ENCODE measurements at places on chromosomes 16 and 17.

DNA sequence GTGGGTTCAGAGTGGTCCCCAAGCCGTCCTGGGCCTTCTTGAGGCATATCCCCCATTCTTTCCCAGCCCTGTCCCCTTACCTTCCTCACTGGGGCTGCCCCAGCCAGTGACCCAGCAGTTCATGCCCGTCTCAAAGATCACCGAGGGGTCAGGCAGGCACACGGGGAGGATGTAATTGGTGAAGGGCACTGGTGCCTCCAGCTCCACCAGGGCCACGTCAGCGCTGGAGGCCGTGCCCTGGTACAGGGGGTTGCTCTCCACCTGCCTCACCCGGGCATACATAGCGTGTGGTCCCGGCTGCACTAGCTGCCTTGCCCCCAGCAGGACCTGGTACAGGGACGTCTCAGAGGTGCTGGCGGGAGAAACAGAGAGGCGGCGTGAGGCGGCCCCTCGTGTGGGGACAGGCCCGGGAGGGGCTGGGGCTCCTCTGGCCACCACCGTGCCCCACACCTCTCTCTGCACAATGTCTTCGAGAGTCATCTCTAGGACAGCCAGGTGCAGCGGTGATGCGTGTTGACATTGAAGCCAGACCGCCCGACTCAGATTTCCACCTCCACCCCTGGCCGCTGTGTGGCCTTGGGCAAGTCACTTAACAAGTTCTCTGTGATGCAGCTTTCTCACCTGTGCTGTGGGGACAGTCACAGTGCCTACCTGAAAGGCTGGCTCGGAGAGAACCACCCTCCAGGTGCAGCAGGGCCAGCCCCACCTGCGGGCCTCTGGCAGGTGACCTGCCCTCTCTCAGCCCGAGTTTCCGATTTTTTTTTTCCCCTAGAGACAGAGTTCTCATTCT is 5.8 kb downstream of the PRSS27 start:
- no peak for ATAC-seq

DNA sequence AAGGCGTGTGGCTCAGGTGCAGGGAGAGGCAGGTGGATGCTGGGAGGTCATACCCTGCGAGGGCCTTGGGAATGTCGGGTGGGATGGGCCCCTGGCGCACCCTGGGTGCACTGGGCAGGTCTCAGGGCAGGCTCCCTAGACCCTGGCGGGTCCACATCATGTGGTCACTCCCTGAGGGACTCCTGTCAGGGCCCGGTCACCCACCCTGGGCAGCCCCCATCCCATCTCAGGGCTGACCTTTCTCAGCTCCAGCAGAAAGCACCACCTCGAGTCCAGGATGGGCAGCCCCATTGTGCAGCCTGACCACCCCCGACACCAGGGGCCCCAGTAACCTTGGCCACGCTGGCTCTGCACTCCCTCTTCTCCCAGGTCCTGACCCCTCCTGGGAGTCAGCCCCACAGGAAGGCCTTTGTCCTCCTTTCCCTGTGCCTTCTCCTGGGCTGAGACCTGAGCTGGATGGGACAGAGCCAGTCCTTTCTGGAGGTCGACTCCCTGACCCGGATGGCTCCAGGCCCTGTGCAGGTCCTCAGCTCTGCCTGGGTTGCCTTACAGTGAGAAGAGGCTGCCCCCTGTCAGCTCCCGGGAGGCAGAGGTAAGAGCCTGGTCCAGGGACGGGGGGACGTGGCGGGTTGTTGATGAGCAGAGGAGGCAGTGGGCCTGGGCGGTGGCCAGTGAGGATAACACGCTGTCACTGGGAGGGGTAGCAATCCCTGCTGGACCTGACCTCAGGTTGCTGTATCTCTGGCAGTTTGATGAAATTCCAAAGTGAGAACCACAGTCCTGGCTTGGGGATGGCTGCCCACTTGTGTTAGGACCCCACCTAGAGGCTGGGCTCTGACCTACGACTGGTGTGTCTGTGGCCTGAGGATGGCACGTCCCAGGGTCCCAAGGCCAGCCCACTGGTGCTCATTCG is 77.9 kb downstream of the GOSR1 start:
- ATAC-seq: peak; percentile 84

GRCh38 chr16:27638833-27639560 is 89.1 kb downstream of the KATNIP start:
- ATAC-seq: no peak

DNA sequence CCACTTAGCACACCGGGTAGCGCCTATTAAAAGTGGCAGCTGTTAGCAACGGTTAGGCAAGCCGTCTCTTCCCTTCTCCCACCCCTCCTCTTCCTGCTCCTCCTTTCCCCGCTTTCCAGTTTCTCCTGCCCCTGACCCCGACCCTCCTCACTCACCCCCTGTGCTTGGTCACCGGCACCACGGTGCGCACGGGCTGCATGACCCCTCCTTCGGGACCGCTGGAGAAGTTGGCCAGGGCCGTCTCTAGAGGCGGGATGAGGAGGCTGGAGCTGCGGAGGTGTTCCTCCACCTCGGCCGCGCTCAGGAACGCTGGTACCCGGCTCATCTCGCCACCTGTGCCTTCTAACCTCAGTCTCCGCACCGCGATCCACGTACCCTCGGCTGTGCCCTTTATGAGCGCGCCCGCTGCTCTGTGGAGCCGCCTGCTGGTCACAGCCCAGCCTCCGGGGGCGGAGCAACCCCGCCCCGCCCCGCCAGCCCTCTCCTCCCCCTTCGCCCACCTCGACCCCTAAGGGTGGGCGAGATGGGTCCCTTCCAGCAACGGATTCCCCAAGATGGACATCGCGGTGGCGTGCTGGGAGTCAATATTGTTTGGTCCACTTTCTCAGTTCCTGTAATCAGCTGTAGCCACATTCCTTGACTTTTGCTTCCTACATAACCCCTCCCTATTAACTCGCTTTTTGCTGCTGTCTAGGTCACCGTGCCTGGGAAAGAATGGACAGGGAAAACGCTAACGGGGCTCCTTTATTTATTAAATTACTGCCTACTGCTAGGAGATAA is at the start of gene CRYM:
Gene CRYM, minus strand, starts transcription at position 364 of the 780 bp plus-strand sequence. Its CDS starts 39 bp downstream, at position 325.
- ATAC-seq: peak; percentile 99

DNA sequence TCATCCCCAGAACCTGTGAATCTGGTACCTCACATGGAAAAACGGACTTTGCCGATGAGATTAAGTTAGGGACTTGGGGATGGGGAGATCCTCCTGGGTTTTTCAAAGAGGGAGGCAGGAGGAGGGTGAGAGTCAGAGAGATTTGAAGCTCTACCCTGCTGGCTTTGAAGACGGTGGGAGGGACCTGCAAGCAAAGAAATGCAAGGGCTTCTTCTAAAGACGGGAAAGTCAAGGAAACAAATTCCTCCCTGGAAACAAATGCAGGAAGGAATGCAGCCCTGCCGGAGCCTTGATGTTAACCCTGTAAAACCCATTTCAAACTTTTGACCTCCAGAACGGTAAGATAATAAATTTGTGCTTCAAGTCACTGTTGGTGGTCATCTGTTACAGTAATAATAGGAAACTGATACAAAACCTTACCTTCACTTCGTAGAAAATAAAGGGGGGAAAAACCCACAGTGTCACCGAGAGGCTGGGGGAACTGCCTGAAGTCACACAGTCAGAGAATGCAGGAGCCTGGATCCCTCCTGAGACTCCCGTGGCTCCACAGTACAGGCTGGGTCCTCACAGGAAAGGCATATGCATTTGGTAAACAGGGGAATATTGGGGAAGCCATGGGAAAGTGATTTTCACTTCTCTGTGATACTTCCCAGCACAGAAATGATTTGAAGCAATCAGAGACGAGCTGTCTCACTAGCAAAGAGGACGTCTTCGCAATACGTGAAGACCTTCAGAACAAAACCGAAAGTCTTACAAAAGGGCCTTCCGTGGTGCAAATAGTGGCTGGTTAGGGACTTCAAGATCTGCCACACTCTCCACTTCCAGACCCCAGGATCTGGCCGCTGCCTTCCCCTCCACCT is 58.9 kb upstream of the CLEC3A start:
- no peak for ATAC-seq

GRCh38 chr17:51813140-51813783 is 345.3 kb downstream of the CA10 start:
- ATAC-seq: no peak

DNA sequence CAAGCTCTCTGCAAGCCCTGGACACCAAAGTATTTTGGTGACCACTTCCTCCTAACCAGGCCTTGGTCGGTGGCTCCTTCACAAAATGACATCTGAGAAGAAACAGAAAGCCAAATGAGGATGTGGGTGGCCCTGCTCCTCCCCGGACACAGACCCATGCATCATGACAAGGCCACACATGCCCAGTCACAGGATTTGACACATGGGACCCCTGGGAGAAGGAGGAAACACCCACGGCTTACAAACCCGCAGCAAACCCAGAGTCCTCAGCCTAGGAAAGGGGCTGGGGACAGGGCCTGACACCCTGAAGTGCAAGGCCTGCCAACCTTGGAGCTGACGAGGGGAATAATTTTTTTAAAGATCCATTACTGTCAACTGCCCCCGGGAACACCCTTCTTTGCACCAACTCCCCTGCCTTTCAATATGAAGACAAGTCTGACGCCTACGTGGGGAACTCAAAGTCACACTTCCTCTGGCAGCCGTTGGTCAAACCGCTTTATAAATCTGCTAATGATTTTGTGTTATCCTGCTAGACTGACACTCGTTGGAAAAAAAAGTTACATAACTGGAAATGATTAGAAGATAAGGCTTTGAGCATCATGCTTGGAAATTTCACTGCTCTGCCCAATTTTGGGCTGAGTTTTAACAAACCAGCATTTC is 41.3 kb downstream of the GAS7 start:
- no peak for ATAC-seq

- ATAC-seq: no peak
Measured at GRCh38 chr17:76870377-76870714, 2.1 kb downstream of the MGAT5B start.

- ATAC-seq: no peak
Measured at GRCh38 chr17:50608700-50609379, 25.8 kb upstream of the ABCC3 start.

GRCh38 chr16:2121853-2122252 is 13.8 kb downstream of the PKD1 start:
- ATAC-seq: no peak

GRCh38 chr16:2810651-2811050 is 6.4 kb upstream of the PRSS21 start:
- ATAC-seq: no peak

- no peak for ATAC-seq
Measured at GRCh38 chr17:83204230-83204725, 124.9 kb downstream of the METRNL start.

GRCh38 chr16:2739625-2740430 is 12.6 kb upstream of the SRRM2 start:
- no peak for ATAC-seq

DNA sequence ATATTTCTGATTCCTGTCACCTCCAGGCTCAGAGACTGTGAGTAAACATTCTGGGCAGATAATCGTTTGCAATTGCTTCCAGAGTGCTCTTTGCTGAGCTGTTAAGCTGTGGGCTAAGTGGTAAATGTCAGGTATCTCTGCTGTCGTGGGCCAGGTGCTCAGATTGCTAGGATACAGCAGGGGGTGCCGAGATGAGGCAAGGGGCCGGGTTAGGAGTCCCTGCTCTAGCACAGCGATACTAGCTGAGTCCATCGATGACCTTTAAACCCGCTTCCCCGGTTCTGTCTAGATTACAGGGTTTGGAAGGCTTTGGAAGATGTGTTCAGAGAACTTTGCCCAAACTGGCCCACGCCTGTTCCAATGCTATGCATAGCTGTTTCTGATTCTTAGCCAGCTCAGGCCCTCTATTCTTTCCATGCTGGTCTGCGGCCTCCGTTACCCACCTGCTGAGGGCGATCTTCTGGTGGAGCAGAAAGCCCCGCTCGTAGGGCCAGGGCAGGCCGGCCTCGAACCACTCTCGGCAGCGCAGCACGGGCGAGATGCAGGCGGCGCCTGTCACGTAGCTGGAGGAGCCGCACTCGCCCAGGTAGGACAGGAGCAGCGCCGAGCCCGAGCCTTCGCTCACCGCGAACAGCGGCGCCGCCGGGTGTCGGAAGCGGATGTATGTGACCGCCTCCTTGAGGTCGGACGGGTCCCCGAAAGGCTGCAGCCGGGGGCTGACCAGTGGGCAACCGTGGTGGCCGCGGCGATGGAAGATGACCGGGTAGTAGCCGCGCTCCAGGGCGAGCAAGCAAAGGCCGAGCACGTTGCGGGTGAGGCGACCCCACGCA is 979 bp downstream of the ABHD15 start:
- ATAC-seq: no peak

GRCh38 chr17:31573861-31574260 is 182.4 kb downstream of the RAB11FIP4 start:
- no peak for ATAC-seq

GRCh38 chr16:49980166-49980565 is 44.9 kb upstream of the CNEP1R1 start:
- ATAC-seq: no peak

DNA sequence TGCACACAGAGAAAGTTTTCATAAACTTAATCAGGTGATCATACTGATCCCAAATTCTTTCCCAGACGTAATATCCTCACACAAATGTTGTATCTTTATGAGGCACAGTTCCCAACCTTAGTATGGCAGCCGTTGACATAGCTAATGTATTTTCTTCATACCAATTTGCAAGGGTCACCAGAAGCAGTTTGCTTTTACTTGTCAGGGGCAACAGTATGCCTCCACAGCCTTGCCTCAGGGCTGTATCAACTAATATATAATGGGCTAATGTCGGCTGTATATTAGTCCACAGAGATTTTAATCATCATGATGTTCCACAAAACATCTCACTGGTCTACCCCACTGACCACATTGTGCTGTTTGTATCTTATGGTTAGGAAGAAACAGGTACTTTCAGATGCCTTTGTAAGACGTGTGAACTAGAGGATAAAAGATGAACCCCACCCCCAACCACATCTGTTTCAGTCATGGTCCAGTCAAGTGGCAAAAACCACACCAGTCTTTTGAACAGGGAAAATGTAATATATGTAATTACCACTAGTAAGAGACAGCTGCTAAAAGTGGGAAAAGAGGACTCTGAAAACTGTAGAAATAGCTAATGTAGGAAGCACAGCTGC is 55.2 kb downstream of the GAN start:
- no peak for ATAC-seq

GRCh38 chr17:2850991-2851390 is 54.8 kb downstream of the RAP1GAP2 start:
- ATAC-seq: no peak

GRCh38 chr17:41003926-41004325 is 4.2 kb upstream of the KRTAP3-2 start:
- ATAC-seq: no peak

DNA sequence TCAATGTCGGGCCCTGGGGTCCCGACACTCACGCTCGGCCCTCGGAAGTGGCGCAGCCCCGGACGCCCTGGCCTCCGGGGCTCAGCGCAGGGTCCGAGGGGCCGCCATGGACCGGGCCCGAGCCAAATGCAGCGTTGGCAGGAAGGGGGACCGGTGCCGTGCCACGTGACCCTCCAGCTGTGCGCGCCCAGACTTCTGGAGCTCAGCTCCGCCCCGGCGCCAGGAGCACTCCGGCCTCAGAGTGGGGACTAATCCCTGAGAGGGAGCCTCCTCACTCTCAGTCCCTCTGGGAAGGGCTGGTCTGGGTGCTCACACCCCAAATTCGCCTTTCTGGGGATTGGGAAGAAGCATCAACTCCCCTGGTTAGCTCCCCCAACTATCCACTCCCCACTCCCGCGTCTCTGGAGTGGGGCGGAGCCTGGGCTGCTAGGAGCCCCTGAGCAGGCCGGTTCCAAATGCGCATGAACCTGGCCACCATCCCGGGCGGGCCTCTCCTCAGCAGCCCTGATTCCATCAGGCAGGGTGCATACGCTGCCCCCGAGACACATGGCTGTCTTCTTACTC is at the start of gene B3GNT9:
Gene B3GNT9, minus strand, starts transcription at position 166 of the 564 bp plus-strand sequence. CDS start 513 bp downstream, outside the sequence.
- ATAC-seq: peak; percentile 76
